ENCODE measurements at places on chromosomes 1 and 21.

DNA sequence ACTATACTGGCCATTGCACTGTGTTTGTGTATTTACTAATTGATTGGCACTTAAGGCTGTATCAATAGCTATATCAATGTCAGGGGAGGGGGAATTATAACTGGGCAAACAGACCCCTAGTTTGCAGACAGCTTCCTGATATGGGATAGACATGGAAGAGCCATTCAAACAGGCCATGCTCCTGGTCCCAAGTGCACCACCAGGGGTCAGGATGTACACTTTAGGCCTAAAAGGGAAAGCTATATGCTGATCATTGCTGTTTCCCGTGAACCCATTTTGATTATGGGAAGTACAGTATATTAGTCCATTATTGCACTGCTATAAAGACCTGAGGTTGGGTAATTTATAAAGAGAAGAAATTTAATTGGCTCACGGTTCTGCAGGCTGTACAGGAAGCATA, 124.9 kb upstream of the BACE2 start:
- no peak for DNase-seq

DNA sequence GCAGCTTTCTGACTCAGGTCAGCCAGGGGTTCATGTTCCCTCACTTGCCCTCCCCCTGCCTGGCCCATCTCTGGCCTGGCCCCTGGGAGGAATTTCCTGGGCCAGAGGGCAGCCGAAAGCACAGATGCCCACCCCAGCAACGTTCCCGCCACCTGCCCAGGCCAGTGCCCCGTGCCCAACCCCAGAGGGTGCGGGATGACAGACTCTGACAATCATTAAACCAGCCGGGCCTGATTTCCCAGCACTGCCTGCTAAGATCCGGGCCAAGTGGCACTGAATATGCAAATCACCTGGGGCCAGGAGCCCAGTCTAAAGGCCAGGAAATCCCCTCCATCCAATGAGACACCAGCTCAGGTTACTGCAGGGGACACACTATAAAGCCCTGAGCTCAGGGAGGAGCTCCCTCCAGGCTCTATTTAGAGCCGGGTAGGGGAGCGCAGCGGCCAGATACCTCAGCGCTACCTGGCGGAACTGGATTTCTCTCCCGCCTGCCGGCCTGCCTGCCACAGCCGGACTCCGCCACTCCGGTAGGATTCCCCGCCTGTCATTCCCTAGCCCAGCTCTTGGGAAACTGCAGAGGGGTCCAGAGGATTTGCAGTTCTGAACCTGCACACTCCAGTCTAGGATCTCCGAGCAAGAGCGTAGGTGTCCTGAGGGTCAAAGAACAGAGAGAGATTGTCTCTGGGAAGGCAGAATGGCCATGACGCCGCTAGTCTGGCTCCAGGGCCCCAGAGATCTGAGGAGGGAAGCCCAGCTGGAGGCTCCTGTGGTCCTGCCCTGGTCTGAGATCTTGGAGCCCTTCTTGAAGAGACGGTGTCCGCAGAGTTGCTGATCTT, at the start of gene ELF3:
Gene ELF3 (plus strand): TSS at position 408 of the 836 bp plus-strand sequence. CDS start 550 bp downstream, outside the sequence.
- DNase-seq, result peak; percentile 87

GRCh38 chr1:200367841-200368534, 41.8 kb downstream of the ZNF281 start:
- DNase-seq, result no peak

GRCh38 chr1:11541956-11542355, 63.0 kb downstream of the DISP3 start:
- DNase-seq, result no peak

GRCh38 chr1:236895665-236896387, 100.7 kb downstream of the MTR start:
- DNase-seq, result no peak
